Renal cortex interstitium (tissue), 15 donors: ENCODE measurements at places on chromosomes 4 and X. TPM values are rescaled to one million over a fixed set of nuclear protein-coding genes. Genes with fewer than 3 reads are reported as not detected.

UTP14A gene
- 29.1 TPM for polyA plus RNA-seq

OTC gene
- polyA plus RNA-seq: not detected

SAGE1 gene
- polyA plus RNA-seq: not detected

H2BW2 gene
- 0.98 TPM for polyA plus RNA-seq

NAP1L3 gene
- polyA plus RNA-seq: 15.0 TPM

GRIA3 gene
- 2.1 TPM for polyA plus RNA-seq

MAGEB1 gene
- not detected for polyA plus RNA-seq

MAGEA1 gene
- polyA plus RNA-seq: not detected

TEX13D gene
- not detected for polyA plus RNA-seq

TCP11X2 gene
- polyA plus RNA-seq: 1.5 TPM

F8A3 gene
- polyA plus RNA-seq: 15.5 TPM

IL3RA gene
- polyA plus RNA-seq: 11.7 TPM

CCNB3 gene
- 0.99 TPM for polyA plus RNA-seq

SMIM31 gene
- polyA plus RNA-seq: 0.21 TPM

FGF2 gene
- 9.3 TPM for polyA plus RNA-seq

CXCL3 gene
- polyA plus RNA-seq: 0.24 TPM

GDPD2 gene
- polyA plus RNA-seq: 1.8 TPM

MCUB gene
- polyA plus RNA-seq: 10.8 TPM

DMRTC1 gene
- 0.34 TPM for polyA plus RNA-seq

TIMP1 gene
- polyA plus RNA-seq: 97.2 TPM

RASL11B gene
- 33.0 TPM for polyA plus RNA-seq

NSG1 gene
- 2.5 TPM for polyA plus RNA-seq

PAGE1 gene
- polyA plus RNA-seq: not detected

UTP3 gene
- 49.5 TPM for polyA plus RNA-seq

BANK1 gene
- 2.9 TPM for polyA plus RNA-seq

ARMCX4 gene
- 30.7 TPM for polyA plus RNA-seq

SSX2B gene
- not detected for polyA plus RNA-seq

TLR3 gene
- polyA plus RNA-seq: 15.9 TPM

NEUROG2 gene
- polyA plus RNA-seq: not detected

AKAP4 gene
- 0.11 TPM for polyA plus RNA-seq

WNK3 gene
- polyA plus RNA-seq: 4.7 TPM

DIPK2B gene
- polyA plus RNA-seq: 8.3 TPM

ARSJ gene
- 16.2 TPM for polyA plus RNA-seq

ARFIP1 gene
- 39.3 TPM for polyA plus RNA-seq

GJB1 gene
- 48.5 TPM for polyA plus RNA-seq

MXD4 gene
- polyA plus RNA-seq: 46.2 TPM

FAM184B gene
- 0.89 TPM for polyA plus RNA-seq

UGT2A1 gene
- not detected for polyA plus RNA-seq

ASB9 gene
- polyA plus RNA-seq: 10.5 TPM

PDLIM3 gene
- polyA plus RNA-seq: 6.1 TPM

OPHN1 gene
- 9.0 TPM for polyA plus RNA-seq

FABP2 gene
- polyA plus RNA-seq: 1.4 TPM

GAGE12H gene
- polyA plus RNA-seq: not detected

CYBB gene
- polyA plus RNA-seq: 8.4 TPM

EIF1AX gene
- 92.2 TPM for polyA plus RNA-seq

FAM47B gene
- not detected for polyA plus RNA-seq

PFKFB1 gene
- polyA plus RNA-seq: 0.48 TPM

OPRPN gene
- polyA plus RNA-seq: not detected

HS3ST1 gene
- polyA plus RNA-seq: 1.4 TPM

ARHGAP6 gene
- polyA plus RNA-seq: 19.4 TPM

DUX4 gene
- not detected for polyA plus RNA-seq

CRMP1 gene
- polyA plus RNA-seq: 59.1 TPM

SLC9A7 gene
- 4.4 TPM for polyA plus RNA-seq

MAB21L2 gene
- not detected for polyA plus RNA-seq

SPIN4 gene
- polyA plus RNA-seq: 24.5 TPM
